ENCODE measurements at places on chromosomes 3 and 15.

DNA sequence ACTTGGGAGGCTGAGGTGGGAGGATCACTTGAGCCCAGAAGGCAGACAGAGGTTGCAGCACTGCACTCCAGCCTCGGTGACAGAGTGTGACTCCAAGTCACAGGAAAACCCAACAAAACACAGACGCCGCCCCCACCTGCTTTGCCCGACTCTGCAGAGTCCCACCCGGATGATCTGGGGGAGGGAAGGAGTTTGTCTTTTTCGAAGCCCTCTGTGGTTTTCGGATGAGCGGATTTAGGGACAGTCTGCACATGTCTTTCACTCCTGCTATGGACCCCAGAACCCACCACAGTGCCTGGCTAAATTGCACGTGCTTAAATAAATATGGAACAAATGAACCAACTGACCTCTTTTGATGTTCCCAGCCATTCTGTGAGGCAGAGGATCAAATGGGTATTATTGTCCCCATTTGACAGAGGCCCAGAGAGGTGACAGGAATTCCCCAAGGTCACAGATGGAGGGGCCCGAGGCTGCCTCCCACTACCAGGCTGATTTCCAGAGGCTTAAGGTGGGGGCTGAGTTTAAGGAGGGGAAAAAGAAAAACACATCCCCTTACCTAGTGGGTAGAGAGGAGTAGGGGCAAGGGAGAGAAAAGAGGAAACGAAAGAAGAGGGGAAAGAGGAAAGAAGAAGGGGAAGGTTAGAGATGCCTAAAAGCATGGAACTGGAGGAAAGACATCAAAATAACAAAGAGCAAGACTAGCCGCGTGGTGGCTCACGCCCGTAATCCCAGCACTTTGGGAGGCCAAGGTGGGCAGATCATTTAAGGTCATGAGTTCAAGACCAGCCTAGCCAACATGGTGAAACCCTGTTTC is 59.4 kb upstream of the TFRC start:
- no peak for DNase-seq

DNA sequence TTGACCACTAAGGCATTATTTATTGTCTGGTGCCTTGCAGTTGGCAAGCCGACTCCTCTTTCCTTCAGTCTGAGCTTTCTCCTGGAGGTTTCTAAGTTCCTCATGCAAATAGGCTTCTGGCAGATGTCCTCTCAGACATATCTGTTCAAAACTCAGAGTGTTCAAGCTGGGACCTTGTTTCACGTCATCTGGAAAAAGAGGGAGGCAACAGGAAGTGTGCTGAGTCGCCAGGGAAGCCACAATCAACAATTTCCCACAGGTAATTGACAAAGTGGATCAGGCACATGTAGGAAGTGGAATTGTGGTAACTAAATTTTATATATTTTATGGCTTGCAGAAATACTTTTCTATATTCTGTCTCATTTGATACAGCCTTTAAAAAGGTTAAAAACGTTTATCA is 14.6 kb downstream of the SCG5 start:
- DNase-seq = no peak

- DNase-seq = no peak
These were observed 263.2 kb downstream of the NR2F2 start for GRCh38 chr15:96593735-96594134.

DNA sequence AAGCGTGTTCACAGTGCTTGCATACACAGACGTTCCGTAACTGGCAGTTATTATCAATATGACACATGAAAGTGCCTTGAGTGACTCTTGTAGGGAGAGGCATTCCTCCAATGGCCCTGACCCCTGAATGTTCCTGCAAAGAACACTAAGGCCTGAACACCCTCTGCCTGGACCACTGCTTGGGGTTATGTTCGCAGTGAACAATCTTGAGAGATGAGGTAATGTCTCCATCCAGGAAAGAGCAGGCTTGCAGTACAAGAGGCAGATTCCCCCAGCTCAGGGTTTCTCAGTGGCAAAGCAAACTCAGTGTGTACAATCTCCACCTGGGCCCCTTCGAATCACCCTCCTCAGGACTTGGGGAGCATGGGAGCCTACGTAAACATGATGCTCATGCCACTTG is 324.6 kb downstream of the MAGI1 start:
- no peak for DNase-seq

DNA sequence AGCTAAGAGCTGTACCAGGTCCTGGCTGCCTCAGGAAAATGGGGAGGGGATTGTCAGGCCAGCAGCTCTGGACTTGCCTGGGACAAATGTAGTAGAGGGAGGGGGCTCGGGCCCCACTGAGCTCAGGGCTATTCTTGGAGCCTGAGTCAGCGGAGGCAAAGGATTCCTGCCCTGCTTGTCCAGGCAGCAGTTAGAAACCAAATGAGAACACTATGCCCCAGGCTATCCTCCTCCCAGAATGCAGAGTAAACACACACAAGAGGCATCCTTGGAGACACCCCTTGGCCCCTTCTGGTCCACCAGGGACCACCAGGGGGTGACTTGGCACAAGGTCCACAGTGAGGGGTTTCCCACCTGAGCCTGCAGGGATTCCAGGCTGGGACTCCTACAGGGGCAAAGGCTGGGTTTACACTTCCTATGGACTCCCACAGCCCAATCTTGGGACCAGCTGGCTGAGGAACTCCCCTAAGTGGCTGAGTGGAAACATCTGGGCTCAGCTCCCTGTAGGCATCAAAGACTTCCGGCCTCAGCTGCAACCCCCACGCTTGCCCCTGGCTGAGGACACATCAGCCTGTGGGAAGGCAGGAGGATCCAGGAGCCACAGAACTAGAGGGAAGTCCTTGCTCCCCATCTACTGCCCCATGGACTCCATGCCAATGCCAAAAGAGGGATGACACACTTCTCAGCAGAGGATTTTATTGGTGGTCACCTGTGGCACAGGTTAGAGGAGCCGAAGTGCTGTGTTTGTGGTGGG is 3.4 kb upstream of the COL7A1 start:
- no peak for DNase-seq

DNA sequence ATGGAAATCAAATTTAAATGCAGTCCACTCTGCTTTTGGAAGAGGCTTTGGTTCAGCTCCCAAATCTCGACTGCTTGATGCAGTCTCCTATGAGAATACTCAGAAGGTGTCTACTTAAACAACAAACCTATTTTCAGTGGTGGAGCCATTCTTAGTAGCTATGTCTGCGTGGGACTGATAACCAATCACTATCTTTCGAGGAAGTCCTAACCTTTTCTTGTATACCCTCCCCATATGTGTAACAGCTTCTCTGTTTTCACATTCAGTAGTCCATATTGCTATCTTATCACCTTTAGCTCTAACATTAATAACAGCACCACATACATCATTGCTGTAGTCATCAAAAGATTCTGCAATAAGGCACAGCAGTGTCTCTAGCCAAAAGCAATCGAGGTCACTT is 333.0 kb upstream of the ATP11B start:
- DNase-seq = no peak

DNA sequence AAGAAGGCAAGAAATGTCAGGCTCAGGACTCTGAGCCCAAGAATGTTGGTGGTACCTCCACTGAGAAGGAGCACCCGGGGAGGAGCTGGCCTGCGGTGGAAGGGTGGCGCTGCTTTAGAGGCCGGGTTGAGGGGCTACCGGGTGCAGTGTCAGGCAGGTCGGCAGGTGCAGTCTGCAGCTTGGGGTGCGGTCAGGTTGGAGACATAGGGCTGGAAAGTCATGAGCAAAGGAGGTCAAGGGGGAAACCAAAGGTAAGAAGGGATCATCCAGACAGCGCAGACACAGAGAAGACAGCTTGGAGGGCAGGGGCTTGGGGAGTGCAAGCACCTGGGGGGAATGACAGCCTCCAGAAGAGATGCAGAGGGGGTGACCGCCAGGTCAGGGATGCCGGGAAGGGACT is 274.4 kb upstream of the LYSMD4 start:
- no peak for DNase-seq

DNA sequence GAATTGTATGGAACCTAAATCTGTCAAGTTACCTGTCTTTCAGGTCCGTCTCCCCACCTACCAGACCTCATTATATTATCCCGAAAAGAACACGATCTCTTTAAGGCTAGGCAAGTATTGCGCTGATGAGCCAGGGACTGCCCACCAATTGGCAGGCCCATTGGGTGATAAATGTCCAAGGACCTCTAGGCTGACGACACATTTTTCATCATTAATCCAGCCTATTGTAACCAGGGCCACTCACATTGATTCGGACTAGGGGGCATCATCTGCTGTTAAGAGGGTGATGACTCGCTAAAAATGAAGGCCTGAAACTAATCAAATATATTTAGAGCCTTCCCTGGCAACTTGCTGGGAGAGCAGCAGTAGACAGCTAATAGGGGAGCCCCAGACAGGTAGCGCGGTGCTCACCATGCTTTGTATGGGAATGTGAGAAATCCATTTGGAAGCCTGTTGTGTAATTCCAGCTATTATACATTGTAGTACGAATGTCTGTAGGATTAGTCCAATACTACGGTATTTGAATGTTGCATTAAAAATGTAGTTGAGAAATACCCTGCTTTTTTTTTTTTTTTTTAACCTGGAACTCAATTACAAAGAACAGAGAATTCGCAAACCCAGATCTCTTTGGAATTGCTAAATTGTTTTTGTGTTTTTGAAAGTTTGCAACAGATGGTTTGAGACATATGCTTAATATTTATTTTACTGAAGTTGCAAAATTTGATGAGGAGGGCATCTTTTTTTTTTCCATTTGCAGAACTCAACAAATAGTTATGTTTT is 156.1 kb downstream of the ROBO2 start:
- no peak for DNase-seq

DNA sequence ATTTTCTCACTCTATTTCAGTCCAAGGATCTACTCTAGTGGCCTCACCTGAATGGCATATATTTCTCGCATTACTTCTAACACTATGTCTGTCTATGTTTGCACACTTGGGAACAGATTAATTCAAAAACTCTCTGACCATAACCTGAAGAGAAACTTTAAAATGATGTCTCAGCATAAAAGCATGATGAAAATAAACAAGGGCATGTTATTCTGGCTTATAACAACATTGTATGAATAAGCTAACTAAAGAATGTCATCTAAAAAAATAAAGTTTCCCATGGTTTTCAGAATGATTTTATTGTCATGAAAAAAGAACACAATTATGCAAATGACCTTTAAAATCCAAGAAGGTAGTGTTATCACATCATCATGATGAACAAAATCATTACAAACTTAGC is 85.5 kb upstream of the ROBO2 start:
- no peak for DNase-seq

- DNase-seq = no peak
These were observed 252.1 kb downstream of the SLCO3A1 start for GRCh38 chr15:92105611-92106010.

DNA sequence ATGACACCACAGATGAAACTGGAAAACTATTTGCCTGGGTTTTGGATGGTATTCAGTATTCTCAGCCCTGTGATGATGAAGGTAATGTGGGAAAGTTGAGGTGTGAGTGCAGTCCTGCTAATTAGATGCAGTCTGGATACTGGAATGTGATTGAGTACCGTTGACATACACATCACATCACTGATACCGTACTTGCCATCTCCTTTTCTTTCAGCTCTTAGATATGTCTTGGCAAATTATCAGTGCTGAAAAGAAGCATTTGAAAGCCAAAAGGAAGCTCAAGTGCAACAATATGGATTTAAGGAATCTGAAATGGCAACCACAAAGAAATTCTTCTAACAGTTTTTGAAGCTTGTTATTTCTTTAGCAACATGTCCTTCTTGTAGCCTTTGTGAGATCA is 381.4 kb upstream of the TGFBR2 start:
- no peak for DNase-seq

GRCh38 chr3:182485301-182485700 is 308.0 kb upstream of the ATP11B start:
- DNase-seq = no peak

- no peak for DNase-seq
These were observed 77.6 kb downstream of the SSR3 start for GRCh38 chr3:156477323-156477722.

DNA sequence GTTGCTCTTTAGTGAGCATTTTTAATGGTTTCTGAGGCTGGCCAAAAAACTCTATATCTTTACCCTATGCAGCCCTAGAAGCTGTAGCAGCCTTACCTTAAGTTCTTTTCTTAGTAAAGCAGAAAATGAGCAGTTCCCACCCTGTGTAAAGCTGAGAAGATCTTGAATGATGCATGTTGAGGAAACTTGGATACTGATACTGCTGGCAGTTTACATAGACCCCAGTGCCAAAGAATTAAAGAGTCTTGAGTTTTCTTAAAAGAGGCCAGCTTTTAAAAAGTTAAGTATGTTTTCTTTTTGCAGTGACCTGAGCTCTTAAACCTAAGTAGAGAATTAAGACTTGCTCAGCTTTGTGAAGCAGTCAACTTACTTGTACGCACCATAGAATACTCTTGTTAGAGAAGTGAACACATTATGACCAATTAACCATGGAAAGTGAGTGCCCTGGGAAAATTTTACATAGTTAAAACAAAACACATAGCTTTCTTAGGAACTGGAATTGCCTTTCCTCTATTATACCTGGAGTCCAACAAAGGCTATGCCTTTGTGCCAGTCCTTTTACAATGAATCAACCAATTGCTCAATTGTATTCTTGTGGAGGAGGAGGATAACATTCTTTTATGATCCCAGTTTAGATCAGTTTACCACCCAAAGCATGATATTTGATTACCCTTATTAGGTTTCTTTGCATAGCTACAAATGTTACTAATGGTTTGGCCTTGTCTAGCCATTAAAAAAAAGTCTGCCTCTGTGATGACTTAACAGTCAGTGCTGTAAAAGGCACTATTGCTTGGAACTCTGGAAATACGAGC is 28.4 kb downstream of the PLS1 start:
- no peak for DNase-seq

GRCh38 chr15:35090104-35090807 is 5.2 kb upstream of the NANOGP8 start:
- DNase-seq = no peak

DNA sequence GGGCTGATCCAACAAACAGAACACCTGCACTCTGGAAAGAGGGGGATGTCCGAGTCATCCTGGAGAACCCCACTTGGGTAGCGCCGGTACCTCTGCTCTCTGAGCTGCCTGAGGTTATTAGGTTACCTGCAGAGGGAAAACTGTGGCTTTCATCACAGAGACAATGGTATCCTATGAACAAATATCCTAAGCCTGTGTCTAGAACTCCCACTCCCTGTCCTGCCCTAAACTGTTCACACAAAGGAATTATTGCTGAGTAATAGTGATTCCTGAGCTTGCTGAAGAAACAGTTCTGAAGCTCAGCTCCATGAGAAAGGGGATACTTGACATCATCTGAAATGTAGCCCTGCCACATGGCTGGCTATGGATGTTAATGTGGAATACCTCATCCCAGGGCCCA is 31.9 kb upstream of the WNT5A start:
- no peak for DNase-seq

Measured in NCI-H187 (cell line).